Retinal pigment epithelial cell (primary cell): ENCODE measurements at places on chromosomes 12 and 14.
A peak's percentile ranks its signal among the peaks of the same experiment; 100 is the strongest.

DNA sequence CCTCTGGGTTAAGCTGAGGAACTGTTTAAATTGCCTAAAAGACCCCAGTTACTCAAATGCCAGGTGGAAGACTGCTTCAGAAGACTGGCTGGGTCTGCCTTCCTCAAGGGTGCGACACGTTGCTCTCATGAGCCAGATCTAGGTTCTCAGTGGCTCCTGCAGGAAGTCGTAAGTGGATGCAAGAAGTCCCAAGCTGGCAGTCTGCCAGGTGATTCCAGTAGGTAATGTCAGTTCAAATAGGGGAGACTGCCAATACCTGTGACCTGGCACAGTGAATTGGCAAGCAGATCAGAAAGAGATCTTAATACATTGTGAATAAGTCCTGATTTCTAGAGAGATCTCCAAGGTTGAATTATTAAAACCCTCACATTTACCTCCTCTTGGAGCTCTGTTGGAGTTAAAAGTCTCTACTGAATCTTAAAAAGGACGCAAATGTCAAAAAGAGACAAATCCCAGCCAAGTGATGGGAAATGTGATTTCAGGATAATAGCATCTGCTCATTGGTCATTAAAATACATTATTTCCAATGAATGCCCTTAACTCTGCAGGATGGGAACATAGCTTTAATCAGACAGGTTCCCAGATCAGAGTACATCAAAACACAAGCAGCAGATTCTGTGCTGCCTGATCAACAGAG lies 98.8 kb upstream of the FRMD6 start:
- no peak for DNase-seq

DNA sequence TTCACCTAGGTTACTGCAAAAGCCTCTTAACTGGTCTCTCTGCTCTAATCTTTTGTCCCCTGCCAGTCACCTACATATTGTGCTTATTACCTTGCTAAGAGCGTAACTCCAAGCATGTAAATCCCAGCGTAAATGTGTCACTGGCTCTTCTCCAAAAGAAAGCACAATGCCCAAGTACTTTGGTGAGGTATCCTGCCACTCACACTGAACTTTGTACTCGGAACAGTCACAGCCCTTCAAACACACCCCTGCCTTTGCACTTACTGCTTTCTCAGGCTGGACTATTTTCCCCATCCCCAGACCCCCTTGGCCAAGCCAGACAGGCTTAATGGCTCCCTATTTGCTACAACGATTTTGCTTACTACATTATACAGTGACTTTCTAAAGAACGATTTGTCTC lies 31.7 kb downstream of the GALNT4 start:
- no peak for DNase-seq

DNA sequence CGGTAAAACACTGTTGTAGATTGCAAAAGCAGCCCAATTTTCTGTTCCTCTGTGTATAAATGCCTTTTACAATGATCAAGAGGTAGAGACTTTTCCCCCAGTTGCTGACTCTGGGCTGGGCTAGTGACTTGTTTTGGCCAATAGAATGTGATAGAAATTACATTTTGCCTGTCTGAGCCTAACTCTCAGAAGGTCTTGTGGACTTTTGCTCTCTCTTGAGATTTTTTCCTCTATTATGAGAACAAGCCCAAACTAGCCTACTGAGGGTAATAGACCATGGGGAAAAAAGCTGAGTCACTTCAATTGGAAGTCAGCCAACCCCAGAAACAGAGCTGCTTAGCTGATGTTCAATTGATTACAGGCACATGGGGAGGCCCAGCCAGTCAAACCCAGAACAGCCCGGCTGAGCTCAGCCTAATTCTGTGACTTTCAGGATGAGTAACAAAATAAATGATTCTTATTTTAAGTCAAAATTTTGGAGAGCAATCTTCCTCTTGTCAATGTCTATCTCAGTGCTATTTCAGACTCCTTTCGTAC lies 61.4 kb downstream of the MYF5 start:
- peak; percentile 87 for DNase-seq

DNA sequence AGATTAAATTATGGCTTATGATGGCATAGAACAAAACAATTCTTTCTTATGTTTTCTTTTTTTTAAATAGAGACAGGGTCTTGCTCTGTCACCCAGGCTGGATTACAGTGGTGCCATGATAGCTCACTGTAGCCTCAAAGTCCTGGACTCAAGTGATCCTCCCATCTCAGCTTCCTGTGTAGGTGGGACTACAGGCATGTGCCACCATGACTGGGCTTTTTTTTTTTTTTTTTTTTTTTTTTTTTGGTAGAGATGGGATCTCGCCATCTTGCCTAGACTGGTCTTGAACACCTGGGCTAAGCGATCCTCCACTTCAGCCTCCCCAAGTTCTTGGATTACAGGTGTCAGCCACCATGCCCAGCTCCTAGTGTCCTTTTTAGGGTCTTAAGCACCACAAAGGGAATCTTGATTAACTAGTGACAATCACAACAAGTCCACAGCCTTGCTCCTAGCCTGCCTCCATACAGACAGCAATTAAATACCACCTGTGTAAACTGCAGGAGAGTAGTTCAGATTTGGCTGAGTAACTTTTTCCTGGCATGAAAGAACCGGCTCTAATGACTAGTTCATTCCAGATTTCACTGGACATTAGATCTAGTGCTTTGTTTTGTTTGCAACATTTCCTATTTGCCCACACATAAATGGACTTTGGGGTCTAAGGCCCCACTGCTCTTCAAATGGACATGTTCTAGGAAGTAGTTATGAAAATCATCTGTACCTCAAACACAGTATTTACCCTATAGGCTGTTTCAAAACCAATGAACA lies 61.6 kb downstream of the SH2B3 start:
- DNase-seq, result no peak

GRCh38 chr12:128592220-128592744 lies 231.5 kb downstream of the SLC15A4 start:
- no peak for DNase-seq

DNA sequence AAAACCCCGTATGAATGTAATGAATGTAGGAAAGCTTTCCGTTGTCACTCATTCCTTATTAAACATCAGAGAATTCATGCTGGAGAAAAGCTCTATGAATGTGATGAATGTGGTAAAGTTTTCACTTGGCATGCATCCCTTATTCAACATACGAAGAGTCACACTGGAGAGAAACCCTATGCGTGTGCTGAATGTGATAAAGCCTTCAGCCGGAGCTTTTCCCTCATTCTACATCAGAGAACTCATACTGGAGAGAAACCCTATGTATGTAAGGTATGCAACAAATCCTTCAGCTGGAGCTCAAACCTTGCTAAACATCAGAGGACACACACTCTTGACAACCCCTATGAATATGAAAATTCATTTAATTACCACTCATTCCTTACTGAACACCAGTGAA lies 23.8 kb downstream of the ZNF891 start:
- DNase-seq, result no peak

- no peak for DNase-seq
Observed at GRCh38 chr14:88044776-88045446, 40.0 kb downstream of the GPR65 start.

GRCh38 chr14:104513641-104514046 lies 65.9 kb upstream of the C14orf180 start:
- no peak for DNase-seq

- no peak for DNase-seq
Observed at GRCh38 chr12:81520064-81520945, 238.8 kb downstream of the PPFIA2 start.

GRCh38 chr12:88638966-88639760 lies 58.9 kb upstream of the KITLG start:
- no peak for DNase-seq

- DNase-seq, result no peak
Observed at GRCh38 chr14:78007160-78007559, 163.0 kb upstream of the NRXN3 start.

DNA sequence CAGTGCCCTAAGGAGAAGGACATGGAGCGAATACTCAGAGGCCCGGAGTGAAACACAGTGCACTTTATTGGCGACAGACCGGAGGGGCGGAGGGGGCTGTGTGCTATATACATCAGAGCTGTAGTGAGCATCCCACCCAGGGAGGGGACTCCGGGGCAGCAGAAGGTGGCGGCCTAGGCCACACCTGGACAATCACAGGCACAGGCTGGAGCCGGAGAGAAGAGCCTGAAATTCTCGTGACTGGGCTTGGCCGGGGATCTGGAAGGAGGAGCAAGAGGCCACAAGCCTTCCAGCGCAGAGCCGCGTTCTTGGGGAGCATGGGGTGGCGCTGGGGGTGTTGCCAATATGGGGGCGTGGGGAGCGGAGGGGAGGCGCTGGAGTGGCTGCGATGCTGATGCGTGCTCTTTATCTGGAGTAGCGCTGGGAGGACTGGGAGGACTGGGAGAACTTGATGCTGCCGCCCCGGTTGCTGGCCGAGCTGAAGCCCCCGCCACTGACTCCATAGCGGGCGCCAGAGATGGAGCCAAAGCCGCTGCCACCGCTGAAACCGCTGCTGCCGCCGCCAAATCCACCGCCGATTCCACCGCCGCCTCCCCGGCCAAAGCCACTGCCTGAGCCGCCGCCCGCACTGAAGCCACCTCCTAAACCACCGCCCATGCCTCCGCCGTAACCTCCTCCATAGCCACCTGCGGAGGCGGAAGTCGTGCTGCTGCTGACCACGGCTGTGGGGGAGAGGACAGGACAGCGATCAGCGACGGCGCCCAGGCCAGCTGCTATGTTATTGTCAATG lies 6.1 kb downstream of the KRT3 start:
- no peak for DNase-seq

DNA sequence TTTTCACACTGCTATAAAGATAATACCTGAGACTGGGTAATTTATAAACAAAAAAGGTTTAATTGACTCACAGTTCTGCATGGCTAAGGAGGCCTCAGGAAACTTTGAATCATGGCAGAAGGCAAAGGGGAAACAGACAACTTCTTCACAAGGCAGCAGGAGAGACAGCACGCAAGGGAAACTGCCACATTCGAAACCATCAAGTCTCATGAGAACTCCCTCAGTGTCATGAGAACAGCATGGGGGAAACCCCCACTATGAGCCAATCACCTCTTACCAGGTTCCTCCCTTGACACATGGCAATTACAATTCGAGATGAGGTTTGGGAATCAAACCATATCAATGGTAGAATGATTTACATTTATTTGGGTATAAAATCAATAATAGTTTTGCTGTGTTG lies 558.5 kb downstream of the TMTC2 start:
- DNase-seq, result no peak

DNA sequence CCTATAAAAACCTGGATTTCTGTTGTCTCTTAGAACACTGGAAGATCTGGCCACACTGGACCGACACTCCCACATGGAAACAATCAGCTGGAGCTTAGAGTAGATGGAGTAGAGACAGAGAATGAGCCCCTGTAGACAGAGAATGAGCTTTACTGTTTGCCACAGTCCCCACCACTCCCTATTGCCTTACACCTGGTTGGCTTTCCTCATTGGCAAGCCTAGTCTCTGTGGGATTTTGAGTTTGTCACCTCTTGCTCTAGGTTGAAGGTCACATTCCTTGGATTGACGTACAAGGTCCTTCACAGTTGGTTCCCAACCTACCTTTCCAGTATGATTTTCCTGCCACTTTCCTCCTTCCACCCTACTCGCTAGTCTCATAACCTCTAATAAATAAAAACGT lies 2.0 kb upstream of the HCAR1 start:
- no peak for DNase-seq

- DNase-seq, result no peak
Observed at GRCh38 chr12:43285159-43285598, 266.8 kb downstream of the ADAMTS20 start.

GRCh38 chr12:1443421-1444141 lies 150.8 kb downstream of the FBXL14 start:
- peak; percentile 47 for DNase-seq

- DNase-seq, result no peak
Observed at GRCh38 chr12:31631023-31631724, 28.3 kb upstream of the ETFBKMT start.

GRCh38 chr12:18239526-18239925 lies 21.8 kb upstream of the PIK3C2G start:
- no peak for DNase-seq

DNA sequence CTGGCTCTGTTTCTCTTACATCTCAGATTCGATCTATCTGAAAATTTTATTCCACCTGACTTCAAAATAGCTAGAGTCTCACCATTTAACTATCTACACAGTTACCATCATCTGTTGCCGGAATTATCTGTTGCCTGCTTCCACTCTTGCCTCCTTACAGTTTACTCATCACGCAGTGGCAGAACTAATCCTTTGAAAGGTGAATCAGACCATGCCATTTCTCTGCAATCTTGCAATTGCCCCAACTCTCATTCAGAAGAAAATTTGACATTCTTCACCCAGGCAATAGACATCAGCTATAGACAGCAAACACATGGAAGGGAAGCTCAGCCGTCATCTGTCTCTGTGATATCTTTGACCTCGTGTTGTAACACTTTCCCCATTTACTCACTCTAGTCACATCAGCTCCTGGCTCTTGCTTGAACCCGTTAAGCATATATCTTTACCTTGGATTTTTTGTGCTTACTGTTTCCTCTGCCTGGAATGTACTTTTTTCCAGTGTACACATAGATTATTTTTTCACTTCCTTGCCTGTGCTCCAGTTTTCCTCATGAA lies 85.5 kb downstream of the PDE3A start:
- DNase-seq, result no peak

- no peak for DNase-seq
Observed at GRCh38 chr12:75937486-75937885, 94.1 kb downstream of the PHLDA1 start.

GRCh38 chr12:124264879-124265278 lies 30.0 kb upstream of the RFLNA start:
- DNase-seq, result no peak

DNA sequence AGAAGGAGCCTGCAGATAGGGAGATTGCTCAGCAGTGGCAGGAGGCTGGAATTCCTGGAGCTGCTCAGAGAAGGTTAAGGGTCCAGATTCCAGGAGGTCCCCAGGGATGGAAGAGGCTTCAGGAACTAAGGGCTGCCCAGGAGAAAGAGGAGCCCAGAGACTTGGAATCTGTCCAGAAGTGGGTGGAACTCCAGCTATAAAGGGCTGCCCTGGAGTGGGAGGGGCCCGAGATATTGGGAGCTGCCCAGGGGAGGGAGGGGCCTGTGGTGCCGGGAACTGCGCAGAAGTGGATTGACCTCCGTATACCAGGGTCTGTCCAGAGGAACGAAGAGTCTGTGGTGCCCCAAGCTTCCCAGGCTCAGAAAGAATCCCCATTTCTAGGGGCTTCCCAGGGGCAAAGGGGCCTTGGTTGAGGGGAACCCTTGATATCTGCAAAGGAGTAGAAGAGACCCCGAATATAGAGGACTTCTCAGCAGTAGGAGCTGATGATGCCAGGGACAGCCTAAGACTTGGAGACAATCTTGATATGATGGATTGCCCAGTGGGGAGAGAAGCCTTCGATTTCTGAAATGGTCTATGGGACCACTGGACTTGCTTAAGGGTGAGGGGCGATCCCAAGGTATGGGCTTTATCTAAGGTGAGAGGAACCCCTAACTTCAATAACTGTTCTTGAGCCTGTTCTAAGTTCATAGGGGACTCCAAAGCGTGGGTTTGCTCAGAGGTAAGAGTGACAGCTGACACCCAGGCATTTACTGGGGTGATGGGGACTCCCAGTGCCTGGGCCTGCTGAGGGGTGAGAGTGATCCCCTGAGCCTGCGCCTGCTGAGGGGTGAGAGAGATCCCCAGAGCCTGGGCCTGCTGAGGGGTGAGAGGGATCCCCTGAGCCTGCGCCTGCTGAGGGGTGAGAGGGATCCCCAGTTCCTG lies 45.0 kb downstream of the FAM186A start:
- DNase-seq, result no peak

GRCh38 chr12:66693901-66694513 lies 15.1 kb upstream of the GRIP1 start:
- DNase-seq, result peak; percentile 24

- DNase-seq, result no peak
Observed at GRCh38 chr14:60515511-60516289, 6.8 kb downstream of the SIX6 start.

- no peak for DNase-seq
Observed at GRCh38 chr12:32036477-32037263, 70.0 kb upstream of the BICD1 start.
